ENCODE measurements at places on chromosomes 13 and 19.

GRCh38 chr19:41565379-41565720 is 10.6 kb upstream of the CEACAM21 start:
- DNase-seq: no peak

DNA sequence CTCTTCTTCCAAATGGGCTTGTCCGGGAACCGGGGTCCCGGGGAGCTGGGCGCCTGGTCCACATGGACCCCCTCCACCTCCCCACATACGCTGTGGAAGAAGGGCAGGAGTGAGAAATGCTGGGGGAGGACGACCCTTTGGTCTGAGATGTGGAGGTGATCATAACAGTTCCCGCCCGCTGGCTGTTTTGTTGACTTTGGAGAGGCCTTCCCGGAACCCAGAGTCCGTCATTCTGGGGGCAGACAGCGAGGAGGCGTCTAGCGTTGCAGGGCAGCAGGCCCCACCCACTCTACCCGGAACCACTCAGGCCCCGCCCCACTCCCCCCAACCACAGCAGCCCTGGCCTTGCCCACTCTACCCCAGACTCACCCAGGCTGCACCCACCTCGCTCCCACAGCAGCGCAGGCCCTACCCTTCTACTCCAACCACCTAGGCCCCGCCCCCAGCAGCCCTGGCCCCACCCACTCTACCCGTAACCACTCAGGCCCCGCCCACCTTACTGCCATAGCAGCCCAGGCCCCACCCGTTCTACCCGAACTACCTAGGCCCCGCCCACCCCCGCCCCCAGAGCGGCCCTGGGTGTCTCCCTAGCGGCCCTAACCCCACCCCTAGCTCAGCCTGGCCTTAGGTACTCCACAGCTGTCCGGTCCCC is 7.1 kb downstream of the GPR108 start:
- DNase-seq: peak; percentile 51

DNA sequence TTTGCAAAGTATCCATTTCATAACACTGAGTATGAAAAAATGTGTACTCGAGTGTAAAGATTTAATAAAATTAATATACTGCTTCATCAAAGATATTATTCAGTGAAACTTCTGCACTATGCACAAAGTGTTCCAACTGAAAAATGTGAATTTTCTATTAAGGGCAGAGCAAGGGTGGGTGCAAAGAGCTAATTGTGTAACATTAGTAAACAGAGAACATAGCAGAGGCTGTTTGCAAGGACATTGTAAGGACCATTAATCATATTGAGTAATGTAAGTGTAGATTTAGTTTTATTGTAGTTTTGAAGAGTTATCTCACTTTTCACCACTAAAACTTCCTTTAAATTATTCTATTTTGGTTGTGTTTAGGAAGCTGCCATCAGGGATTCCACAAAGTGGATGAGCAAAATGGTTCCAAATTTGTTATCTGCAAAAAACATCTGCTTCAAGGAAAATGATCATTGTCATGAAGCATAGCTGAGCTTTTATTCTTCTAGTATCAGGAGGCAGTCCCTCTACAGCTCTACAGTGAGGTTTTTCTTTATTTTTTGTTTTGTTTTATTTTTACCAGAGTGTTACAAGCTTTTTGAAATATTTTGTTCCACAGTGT is 1375.4 kb downstream of the SLITRK1 start:
- DNase-seq: no peak

DNA sequence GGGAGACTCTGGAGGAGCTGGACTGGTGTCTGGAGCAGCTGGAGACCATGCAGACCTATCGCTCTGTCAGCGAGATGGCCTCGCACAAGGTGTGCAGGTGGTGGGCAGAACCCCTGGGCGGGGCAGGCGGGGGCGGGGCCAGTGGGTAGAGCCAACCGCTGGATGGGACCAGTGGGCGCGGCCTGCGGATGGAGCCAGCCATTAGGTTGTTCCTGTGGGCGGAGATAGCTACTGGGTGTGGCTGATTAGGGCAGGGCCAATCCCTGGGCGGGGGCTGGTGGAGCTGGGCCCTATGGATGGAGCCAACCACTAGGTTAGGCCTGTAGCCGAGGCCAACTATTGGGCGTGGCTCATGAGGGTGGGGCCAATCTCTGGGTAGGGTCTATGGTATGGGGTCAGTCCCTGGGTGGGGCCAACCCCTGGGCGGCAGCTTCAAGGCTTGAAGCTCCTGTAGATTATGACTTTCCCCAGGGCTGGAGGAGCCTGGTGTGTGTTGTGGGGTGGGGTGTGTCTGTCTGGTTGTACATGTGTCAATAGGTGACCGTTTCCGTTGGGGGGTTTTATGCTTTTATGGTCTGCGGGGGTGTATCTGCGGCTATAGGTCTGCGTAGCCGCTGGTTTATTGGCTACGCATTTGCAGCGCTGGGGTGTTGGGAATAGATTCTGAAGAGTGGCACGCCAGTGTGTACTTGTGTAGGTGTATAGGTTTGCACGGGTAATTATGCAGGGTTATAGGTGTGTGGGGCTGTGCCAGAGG is 30.7 kb downstream of the PDE4A start:
- no peak for DNase-seq

DNA sequence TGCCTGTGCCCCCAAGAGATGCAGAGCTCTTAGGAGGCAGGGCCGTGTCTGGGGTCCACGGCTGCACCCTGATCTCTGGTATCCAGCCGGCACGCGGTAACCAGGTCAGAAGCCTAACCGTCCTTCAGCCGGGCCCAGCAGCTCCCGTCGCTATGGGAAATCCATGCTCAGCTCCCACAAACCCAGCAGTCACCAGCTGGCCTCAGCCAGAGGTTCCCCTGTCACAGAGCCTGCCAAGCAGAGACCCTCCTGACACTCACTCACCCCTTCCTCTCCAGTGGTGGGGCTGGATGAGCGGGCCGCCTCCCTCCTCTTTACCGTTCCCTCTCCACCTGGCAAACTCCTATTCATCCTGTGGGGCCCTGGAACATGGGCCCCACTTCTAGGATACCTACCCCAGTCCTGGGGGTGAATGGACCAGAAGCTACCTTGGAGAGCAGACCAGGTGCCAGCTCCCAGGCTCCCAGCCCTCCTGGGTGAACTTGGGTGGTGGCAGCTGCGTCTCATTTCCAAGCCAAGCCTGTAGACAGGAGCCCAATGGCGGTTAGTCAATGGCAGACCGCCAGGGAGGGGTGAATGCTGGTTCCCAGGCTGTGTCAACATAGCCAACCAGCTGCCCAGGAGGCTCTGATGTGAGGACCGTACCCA is 21.4 kb upstream of the TCF3 start:
- DNase-seq: no peak

- DNase-seq: no peak
Observed at GRCh38 chr13:110012102-110012739, 225.8 kb upstream of the IRS2 start.

GRCh38 chr19:48630296-48631063 is 6.7 kb downstream of the DBP start:
- no peak for DNase-seq

All from anterior cingulate cortex (tissue), 58 donors.